GM06990 (cell line): ENCODE measurements at places on chromosomes 11 and 22.
A peak's percentile ranks its signal among the peaks of the same experiment; 100 is the strongest.

- DNase-seq = no peak
These were observed 28.8 kb downstream of the YAP1 start for GRCh38 chr11:102139081-102139498.

GRCh38 chr11:80473562-80473961, 1032.7 kb upstream of the TENM4 start:
- peak; percentile 7 for DNase-seq

DNA sequence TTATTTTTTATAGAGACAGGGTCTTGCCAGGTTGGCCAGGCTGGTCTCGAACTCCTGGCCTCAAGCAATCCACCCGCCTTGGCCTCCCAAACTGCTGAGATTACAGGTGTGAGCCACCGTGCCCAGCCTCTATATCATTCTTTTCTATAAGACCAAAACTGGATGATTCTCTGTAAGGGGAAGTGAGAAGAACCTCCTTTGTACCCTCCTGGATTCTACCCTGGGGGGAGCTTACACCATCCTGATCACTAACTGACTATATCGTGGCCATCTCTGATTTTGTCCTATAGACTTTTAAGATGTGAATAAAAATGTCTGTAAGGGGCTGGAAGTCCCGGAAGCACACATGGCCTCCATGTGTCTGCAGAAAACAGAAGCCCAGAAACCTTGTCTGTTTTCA, 9.1 kb downstream of the PIWIL4 start:
- DNase-seq = no peak

DNA sequence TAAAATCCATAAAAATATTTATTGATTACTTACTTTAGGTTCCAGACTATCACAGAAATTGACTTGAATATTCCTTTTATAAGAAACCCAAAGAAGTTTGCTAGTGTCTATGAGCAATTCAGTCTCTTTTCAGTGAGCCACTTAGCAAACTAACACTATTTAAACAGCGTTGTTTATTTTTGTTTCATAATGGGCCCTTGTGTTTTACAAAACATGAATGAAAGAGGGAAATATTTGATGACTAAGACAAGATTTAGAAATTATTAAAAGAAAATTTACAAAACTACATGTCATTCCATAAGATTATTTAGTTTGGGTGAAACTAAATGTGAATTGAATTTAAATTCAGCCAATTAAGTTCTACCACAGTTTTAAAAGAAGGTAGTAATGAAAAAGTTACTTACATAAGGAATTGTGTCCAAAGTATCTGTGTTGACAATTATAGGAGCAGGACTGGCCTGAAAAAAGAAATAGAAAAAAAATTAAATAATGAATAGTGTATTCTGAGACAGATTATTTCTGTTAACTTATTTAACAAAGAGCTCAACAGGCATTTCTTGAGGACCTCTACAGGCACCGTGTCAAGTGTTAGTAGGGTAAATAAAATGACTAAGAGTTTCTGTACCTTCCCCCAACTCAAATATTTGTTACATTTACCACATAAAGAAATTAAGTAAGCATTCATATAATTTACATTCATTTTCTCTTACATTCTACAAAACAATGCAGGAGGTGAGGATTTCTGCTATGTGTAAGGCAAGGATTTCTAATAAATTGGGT, 964.9 kb upstream of the CCDC90B start:
- no peak for DNase-seq

DNA sequence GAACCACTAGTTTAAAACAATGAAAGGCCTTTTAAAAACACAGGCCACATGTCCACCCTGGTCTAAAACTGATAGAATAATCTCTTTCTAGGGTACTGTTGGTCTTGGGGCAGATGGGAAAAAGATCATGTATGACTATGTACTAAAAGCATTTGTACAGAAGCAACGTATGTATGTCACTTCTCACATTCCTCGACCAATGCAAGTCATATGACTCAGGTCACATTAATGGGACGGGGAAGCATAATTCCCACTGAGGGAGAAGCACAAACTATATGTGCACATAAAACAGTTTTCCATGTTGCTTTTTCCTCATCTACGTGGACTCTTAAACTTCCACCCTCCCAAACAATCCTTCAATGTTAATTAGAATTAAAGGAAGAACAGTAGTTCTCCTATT, 32.2 kb upstream of the GAB2 start:
- DNase-seq = no peak

DNA sequence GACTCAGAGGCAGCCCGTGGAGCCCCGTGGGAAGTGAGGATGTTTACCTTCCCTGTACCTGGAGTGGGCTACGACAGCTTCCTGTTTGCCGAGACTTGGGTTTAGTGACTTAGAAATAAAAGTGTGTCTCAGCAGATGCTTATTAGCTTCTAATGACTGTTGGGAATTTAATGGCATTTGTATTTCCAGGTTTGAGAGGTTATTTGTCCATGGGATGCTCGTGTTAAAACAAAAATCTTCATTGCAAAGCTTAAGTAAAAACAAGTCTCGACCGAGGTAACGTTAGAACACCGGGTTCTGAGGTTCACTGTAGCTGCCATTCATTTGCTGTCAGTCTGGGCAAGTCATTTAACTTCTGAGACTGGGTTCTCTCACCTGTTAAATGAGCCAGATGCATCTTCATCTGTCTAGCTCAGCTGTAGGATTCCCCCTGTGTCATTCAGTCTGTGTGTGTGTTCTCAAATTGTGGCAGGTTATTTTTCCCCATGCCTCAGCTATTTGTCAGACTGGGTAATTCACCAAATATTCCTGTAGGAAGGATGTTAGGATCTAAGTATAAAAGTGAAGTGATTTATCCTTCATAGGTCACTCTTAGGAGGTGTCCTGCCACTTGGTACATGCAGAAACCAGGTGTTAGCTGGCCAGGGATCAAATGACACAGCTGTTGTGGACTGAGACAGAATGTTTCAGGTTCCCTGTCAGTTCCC, 791 bp downstream of the EI24 start:
- DNase-seq = no peak

DNA sequence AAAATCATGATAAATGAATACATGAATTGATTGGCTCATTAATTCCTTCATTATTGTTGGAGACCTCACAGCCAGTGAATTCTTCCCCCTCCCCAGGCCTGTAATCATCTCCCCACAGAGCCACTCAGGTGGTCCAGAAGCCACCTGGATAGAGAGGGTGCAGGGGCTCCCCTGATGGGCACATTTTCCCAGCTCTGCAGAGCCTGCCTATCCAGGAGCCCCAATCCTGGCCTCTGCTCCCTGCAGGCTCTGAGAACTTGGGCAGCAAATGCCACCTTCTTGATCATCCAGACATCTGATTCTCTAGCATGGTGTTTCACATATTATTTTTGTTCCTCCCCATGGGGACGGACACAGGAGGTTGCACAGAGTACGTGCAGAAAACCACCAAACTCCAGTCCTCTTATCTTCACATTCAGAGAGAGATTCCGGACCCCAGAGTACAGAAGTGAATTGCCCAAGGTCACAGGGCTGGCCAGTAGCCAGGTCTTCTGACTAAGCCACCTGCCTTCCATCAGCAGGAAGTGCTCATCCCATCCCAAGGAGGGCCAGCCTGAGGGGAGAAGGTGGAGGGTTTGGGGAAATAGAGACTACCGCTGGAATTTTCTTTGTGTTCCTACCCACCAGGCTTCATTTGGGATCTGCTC, 348.0 kb downstream of the BUD13 start:
- DNase-seq = no peak

DNA sequence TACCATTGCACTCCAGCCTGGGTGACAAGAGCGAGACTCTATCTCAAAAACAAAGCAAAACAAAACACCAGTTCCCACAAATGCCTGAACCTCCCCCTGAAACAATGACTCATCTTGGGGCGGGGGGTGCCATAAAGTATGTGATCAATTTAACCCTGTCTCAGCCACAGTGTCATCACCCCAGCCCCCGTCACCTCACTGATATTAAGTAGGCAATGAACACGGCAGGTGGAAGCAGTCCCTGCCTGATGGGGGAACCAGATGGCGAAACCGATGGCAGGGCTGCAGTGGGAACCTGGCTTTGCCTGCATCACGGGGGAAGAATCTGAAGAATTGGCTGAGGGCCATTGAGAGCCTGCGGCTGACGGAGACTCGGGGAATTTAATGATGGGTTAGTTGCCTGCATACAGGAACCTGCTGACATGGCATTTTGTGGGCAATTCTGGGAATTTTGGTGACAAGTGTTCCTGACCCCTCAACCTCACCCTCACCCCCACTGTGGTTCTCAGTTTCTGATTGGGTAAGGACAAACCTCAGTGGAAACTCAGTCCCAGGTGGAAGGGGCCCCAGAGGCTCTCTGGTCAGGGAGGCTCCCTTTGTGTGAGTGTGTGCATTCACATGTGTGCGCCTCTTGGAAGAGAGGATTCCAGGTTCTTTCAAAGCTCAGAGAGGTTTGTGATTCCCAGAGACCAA, 39.1 kb upstream of the SHISAL1 start:
- DNase-seq = no peak

DNA sequence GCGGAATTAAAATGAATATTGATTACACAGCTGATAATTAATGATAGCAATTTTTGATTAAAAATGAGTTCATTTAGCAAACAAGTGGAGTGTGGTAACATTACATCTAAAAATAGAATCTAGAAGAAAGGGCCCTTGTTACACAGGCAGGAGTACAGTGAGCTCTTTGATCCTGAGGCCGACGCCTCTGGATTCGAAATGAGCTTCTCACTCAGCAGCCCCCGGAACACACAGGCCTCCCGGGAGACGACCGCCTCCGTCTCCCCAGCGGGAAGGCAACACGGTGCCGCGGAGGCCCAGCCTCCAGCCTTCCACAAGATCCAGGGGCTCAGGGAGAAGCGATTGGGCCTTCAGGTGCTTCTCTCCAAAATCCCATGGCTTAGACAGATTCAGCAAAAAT, 379.1 kb downstream of the BRD1 start:
- no peak for DNase-seq

GRCh38 chr11:35111161-35112055, 27.6 kb upstream of the CD44 start:
- DNase-seq = no peak

- DNase-seq = no peak
These were observed 212.4 kb downstream of the BRD1 start for GRCh38 chr22:49614966-49615965.

GRCh38 chr11:45884596-45885185, 760 bp upstream of the MAPK8IP1 start:
- no peak for DNase-seq
